Activated CD8-positive, alpha-beta memory T cell treated with anti-CD3 and anti-CD28 coated beads, Interleukin-2, amount 10 ng/mL, durations not matched to agents 7 days and 5 days (primary cell): ENCODE measurements at places on chromosomes 1 and 21. TPM values are rescaled to one million over a fixed set of nuclear protein-coding genes. Genes with fewer than 3 reads are reported as not detected.
A peak's percentile ranks its signal among the peaks of the same experiment; 100 is the strongest.

DNA sequence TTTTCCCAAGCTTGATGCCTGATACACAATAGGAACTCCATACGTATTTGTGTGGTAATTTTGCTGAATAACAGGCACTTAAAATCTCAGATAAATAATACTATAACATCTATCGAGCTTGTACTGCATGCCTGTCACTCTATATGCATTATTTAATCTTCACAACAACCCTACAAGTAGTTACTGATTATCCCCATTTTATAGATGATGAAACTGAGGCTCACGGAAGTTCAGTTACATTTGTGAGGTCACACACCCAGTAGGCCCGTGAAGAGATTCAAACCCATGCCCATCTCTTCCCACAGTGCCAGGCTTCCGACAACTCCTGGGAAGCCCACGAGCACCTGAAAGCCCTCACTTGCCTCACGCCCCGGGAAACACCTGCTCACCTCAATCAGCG lies 98.8 kb downstream of the RAVER2 start:
- H3K27me3 ChIP-seq = no peaks in the 10 kb centered on the region
- H3K36me3 ChIP-seq = peaks cover 41% of the 10 kb centered on the region
- no peak overlapping the region for H3K27ac ChIP-seq
- no peak for DNase-seq

SPRR2A gene
- not detected for total RNA-seq

GRCh38 chr1:159986531-159986930 lies 32.5 kb upstream of the SLAMF9 start:
- H3K4me1 ChIP-seq = peaks cover 6% of the 10 kb centered on the region
- H3K27me3 ChIP-seq = peaks cover 28% of the 10 kb centered on the region
- no peak for DNase-seq
- no peak overlapping the region for H3K27ac ChIP-seq

GRCh38 chr1:234932511-234933430 lies 195.9 kb downstream of the TOMM20 start:
- peak overlapping the region; percentile 39 for H3K27ac ChIP-seq
- H3K36me3 ChIP-seq = peaks cover 3% of the 10 kb centered on the region
- DNase-seq = no peak
- H3K4me1 ChIP-seq = peaks cover 40% of the 10 kb centered on the region
- H3K27me3 ChIP-seq = no peaks in the 10 kb centered on the region

- H3K27ac ChIP-seq = no peak overlapping the region
- no peak overlapping the region for H3K4me3 ChIP-seq
- H3K4me1 ChIP-seq = peaks cover 4% of the 10 kb centered on the region
- no peaks in the 10 kb centered on the region for H3K27me3 ChIP-seq
- peaks cover 1% of the 10 kb centered on the region for H3K36me3 ChIP-seq
These were observed 62.1 kb downstream of the PIK3R3 start for GRCh38 chr1:46070164-46070814.

DNA sequence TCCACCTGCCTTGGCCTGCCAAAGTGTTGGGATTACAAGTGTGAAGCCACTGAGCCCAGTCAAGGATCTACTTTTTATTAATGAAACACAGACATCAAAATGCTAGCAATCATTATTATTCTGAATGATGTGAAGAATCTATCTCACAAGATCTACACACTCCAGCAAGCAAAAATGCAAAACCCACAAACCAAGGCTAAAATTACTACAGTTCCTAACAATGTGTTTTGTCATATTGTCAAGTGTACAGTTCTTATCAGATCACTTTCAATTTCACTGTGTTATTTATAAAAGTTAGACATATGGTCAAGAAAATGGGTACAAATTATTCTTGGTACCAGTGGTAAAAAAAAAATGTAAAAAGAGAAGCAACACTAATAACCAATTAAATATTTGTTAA lies 61.3 kb upstream of the SDC3 start:
- H3K4me3 ChIP-seq = no peak overlapping the region
- no peak for DNase-seq
- H3K36me3 ChIP-seq = peaks cover 51% of the 10 kb centered on the region
- H3K27me3 ChIP-seq = no peaks in the 10 kb centered on the region

CFAP107 gene
- not detected for total RNA-seq

DNA sequence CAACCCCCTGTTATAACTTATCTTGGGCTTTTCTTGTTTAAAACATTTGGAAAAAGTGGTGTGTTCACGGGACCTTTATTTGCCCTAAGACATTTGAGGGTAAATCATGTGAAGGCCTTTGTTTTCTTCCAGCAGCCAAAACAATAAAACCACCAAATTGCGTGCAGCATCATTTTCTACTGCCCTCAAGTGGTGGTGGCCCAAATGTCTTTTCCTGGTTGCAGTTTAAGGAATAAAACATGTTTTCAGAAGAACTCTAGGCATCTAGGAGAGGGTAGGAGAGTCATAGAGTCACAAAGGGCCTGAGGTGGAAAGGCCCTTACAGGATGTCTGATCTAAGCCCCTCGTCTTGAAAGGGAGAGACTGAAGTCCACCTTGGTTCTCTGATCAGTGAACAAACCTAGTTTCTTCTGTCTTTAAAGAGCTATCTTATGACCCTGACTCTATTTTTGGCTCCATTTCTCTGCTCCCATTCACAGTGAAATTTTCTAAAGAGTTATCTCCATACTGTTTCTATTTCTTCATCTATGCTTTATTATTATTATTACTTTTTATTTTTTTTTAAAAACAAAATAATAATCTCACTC lies 16.0 kb upstream of the EPS15 start:
- no peaks in the 10 kb centered on the region for H3K27me3 ChIP-seq
- no peak overlapping the region for H3K4me3 ChIP-seq
- H3K4me1 ChIP-seq = peaks cover 14% of the 10 kb centered on the region
- DNase-seq = peak; percentile 63

- peaks cover 42% of the 10 kb centered on the region for H3K4me1 ChIP-seq
- H3K36me3 ChIP-seq = peaks cover 44% of the 10 kb centered on the region
- H3K27ac ChIP-seq = peak overlapping the region; percentile 69
These were observed 183.5 kb downstream of the RUNX1 start for GRCh38 chr21:34865400-34866241.

GRCh38 chr1:206544562-206545257 lies 37.4 kb downstream of the RASSF5 start:
- DNase-seq = peak; percentile 86
- no peaks in the 10 kb centered on the region for H3K36me3 ChIP-seq
- H3K4me3 ChIP-seq = no peak overlapping the region
- H3K27ac ChIP-seq = peak overlapping the region; percentile 28

GRCh38 chr1:188406636-188407035 lies 1577.9 kb downstream of the PLA2G4A start:
- H3K4me1 ChIP-seq = no peaks in the 10 kb centered on the region
- no peak overlapping the region for H3K4me3 ChIP-seq
- no peak overlapping the region for H3K27ac ChIP-seq
- no peaks in the 10 kb centered on the region for H3K27me3 ChIP-seq

NRIP1 gene
- total RNA-seq = 13.2 TPM

- H3K4me1 ChIP-seq = no peaks in the 10 kb centered on the region
- no peak for DNase-seq
- no peaks in the 10 kb centered on the region for H3K36me3 ChIP-seq
- H3K27me3 ChIP-seq = peaks cover 5% of the 10 kb centered on the region
These were observed 57.9 kb upstream of the SLC5A9 start for GRCh38 chr1:48164571-48164970.

GRCh38 chr1:215860833-215861232 lies 293.7 kb downstream of the KCTD3 start:
- no peaks in the 10 kb centered on the region for H3K27me3 ChIP-seq
- DNase-seq = no peak
- H3K4me1 ChIP-seq = no peaks in the 10 kb centered on the region
- H3K36me3 ChIP-seq = no peaks in the 10 kb centered on the region
- no peak overlapping the region for H3K4me3 ChIP-seq

DNA sequence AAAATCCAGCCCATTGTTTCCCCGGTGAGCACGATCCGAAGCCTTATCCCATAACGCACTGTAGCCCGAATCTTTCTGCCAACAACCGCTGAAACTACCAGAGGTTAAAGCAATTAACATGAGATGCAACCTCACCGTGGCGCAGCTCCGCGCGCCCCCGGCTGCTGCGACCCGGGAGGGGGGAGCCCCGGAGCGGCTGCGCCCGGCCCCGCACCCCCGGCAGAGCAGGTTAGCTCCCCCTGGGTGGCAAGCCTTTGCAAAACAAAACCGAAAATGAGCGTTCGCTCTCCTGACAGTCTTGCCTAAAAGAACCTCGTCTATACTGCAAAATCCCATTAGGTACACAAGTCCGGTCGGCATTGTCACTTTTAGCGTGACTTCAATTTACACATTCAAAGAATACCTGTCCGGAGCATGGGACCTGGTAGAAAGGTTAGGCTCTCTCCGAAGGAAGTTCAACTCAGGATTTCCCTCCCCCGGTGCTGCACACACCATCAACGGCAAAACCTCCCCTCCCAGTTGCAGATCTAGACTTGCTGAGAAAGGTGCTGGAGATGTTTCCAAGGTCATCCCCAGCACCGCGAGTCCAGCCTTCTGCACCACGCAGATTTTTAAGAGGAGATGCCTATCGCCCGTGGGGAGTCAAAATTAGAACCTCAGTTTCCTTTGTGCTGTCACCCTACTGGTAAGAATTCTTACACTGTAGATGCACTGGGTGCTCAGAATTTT lies 107.5 kb downstream of the ZNF281 start:
- H3K36me3 ChIP-seq = no peaks in the 10 kb centered on the region
- H3K27me3 ChIP-seq = peaks cover 49% of the 10 kb centered on the region
- H3K4me3 ChIP-seq = peak overlapping the region; percentile 85
- peaks cover 15% of the 10 kb centered on the region for H3K4me1 ChIP-seq
- peak; percentile 70 for DNase-seq

SYTL1 gene
- 85.3 TPM for total RNA-seq

NLRP3 gene
- 0.33 TPM for total RNA-seq

- H3K27me3 ChIP-seq = peaks cover 37% of the 10 kb centered on the region
- H3K36me3 ChIP-seq = no peaks in the 10 kb centered on the region
- H3K4me3 ChIP-seq = no peak overlapping the region
- no peak overlapping the region for H3K27ac ChIP-seq
- no peaks in the 10 kb centered on the region for H3K4me1 ChIP-seq
- DNase-seq = no peak
These were observed 81.4 kb downstream of the EDEM3 start for GRCh38 chr1:184673305-184673704.

DNA sequence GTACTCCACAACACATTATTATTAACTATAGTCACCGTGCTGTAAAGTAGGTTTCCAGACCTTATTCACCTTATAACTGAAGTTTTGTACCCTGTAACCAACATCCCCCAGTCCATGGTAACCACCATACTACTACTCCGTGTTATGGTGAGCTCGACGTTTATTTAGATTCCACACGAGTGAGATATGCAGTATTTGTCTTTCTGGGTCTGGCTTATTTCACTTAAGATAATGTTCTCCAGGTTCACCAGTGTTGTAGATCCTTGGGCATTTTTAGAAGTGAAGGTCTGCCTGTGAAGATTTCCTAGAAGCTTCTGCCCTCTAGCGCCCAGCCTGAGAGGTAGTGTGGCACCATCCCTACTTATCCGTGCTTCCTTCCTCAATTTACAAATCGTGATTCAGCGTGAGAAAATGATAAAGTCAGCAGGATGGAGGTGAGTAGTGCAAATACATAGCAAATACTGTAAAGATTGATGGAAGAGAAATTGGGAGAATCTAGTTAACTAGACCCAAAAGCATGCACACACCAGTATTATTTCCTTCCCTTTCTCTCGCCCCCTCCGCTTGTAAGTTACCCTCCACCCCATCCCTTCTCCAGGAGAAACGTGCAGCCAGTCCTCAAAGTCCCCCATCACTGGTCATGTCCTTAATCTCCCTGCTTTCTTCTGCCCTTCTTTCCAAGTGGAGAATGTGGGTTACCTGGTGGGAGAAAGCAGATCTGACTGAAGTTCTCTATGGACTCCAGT lies 36.0 kb upstream of the DISC1 start:
- no peaks in the 10 kb centered on the region for H3K36me3 ChIP-seq
- H3K4me1 ChIP-seq = peaks cover 7% of the 10 kb centered on the region
- no peaks in the 10 kb centered on the region for H3K27me3 ChIP-seq
- H3K4me3 ChIP-seq = no peak overlapping the region
- H3K27ac ChIP-seq = no peak overlapping the region

REN gene
- total RNA-seq = not detected

DNA sequence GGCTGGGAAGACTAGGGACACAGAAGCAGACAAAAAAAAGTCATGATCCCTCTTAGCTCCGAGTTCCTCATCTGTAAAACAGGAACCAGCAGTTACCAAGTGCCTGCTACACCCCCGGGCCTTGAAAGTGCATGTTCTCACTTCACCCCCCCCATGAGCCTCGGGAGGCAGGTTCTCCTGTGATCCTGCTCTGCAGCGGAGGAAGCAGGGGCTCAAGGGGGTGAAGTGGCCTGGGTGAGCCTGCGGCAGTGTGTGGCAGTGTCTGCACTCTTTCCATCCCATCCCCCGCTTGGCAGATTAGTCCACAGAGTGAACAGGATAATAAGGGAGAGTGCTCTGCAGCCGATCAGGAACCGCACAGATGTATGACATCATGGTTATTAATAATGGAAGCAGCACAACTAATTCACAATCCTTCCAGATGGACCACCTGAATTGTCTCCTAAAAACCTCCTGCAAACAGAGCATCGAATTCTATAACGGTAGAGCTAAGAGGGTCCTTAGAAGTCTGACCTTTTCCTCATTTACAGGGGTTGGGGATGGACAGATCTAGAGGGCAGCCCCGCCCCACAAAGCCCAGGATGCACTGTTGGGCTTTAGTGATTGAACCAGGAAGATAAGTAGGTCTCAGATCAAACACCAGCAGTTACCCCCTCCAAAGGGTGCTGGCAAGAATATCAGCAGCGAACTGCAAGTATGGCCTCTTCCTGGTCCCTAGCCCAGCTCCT lies 174.1 kb upstream of the EDN2 start:
- H3K27ac ChIP-seq = no peak overlapping the region
- no peaks in the 10 kb centered on the region for H3K27me3 ChIP-seq
- peaks cover 62% of the 10 kb centered on the region for H3K4me1 ChIP-seq
- peaks cover 3% of the 10 kb centered on the region for H3K36me3 ChIP-seq

- no peaks in the 10 kb centered on the region for H3K27me3 ChIP-seq
- no peak for DNase-seq
- H3K27ac ChIP-seq = no peak overlapping the region
- no peak overlapping the region for H3K4me3 ChIP-seq
- H3K36me3 ChIP-seq = no peaks in the 10 kb centered on the region
- H3K4me1 ChIP-seq = no peaks in the 10 kb centered on the region
These were observed 680.6 kb downstream of the TTLL7 start for GRCh38 chr1:83318366-83318765.

KIF21B gene
- 155 TPM for total RNA-seq

DNA sequence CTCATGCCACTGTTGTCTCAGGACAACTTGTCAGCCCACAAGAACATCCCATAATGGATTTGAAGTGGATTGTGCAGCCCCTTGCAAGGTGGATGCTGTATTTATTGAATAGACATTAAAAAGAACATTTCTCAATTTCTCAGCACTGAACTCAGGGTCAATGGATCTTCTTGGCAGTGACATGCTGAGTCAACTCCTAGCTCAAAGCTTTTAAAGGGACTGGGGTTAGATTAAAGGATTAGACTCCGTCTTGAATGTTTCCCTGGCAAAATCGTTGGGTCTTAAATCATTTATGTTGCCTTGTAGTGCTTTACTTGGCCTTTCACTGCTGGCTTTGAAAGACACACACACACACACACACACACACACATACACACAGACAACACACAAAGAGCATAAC lies 221.6 kb upstream of the PBX1 start:
- no peaks in the 10 kb centered on the region for H3K4me1 ChIP-seq
- no peak for DNase-seq
- no peaks in the 10 kb centered on the region for H3K27me3 ChIP-seq
- no peak overlapping the region for H3K27ac ChIP-seq
- H3K36me3 ChIP-seq = no peaks in the 10 kb centered on the region

GRCh38 chr1:89547563-89548116 lies 23.0 kb downstream of the LRRC8B start:
- H3K36me3 ChIP-seq = peaks cover 26% of the 10 kb centered on the region
- no peak overlapping the region for H3K27ac ChIP-seq
- no peak for DNase-seq
- no peak overlapping the region for H3K4me3 ChIP-seq
- H3K27me3 ChIP-seq = no peaks in the 10 kb centered on the region

- H3K4me1 ChIP-seq = peaks cover 27% of the 10 kb centered on the region
- H3K27me3 ChIP-seq = peaks cover 3% of the 10 kb centered on the region
- no peak overlapping the region for H3K4me3 ChIP-seq
- DNase-seq = no peak
- H3K36me3 ChIP-seq = peaks cover under 1% of the 10 kb centered on the region
These were observed 42.2 kb upstream of the LYST start for GRCh38 chr1:235908742-235909520.
